ENCODE measurements at places on chromosomes 3 and 15.

DNA sequence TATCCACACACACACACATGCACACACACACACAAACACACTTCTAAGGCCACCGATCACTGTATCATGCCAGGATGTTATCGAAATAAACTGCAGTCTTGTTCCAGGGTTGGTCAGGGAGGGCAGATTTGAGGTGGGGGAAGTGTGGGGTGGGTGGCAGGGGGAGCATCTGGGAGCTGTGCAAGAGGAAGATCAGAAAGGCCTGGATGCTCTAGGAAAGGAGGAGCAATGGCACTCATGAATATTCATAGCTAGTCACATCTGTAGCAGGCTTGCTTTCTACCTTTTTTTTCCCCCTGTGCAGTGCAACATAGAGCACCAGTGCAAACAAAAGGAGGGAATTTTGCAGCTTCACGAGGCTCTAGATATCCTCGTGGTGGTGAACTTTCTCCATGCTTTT is 84.9 kb downstream of the MEIS2 start:
- no peak for DNase-seq

DNA sequence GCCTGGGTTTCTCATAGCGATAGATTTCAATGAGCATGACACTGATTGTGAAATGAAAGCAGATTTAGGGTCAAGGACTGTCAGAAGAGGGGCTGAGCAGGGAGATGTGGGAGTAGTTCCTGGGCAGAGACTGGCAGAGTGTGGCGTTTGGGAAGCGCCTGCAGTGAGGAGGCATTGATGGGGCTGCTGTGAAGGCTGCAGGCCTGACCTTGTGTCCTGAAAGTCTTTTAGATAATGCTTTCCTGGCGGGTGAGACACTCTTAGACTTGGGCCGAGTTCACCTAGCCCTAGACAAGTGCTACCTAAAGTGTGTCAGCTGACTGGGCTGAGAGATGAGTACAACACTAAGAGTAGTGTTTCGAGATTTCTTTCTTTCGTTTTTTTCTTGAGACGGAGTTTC is 20.7 kb downstream of the USP13 start:
- DNase-seq = no peak

DNA sequence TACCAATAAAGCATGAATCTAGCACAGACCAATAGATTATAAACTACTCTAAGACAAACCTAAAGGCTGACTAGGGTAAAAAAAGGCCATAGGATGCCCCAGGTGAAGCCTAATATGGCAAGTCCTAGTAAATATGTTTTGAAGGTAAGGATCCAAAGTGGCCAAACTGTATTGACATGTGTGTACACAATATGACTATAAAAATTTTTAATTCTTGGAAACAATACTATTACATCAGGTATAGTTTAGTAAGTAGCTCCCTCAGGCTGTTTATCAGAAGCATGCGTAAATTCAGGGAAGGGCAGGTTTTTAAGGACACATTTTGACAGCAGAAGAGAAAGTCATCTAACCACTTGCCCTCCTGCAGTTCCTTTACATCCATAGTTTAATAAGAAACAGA is 18.8 kb downstream of the GNB4 start:
- no peak for DNase-seq

GRCh38 chr15:47041301-47041700 is 676.0 kb upstream of the SEMA6D start:
- no peak for DNase-seq

- DNase-seq = no peak
Measured at GRCh38 chr3:57903124-57903890, 104.9 kb upstream of the FLNB start.

GRCh38 chr15:63763476-63764123 is 70.1 kb downstream of the HERC1 start:
- no peak for DNase-seq

DNA sequence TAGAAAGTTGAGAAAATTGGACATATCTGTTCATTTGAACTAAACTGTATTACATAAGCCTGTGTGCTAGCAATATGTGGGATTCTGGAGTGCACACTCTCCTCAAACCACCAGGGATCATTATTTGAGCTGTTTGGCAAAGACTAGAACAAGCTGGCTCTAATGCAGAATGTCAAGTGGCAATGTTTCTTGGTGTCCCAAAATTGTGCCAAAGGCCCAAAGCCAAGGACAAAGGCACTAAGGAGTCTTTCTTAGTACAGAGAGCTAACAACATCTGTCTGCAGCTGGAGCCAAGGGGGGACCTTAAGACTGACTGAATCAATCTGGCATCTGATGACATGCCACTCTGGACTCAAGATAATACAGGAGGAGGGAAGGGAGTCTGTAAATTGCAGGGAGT is 76.7 kb upstream of the STRIT1 start:
- DNase-seq = no peak

GRCh38 chr3:114147251-114147650 is 31.6 kb downstream of the DRD3 start:
- no peak for DNase-seq

- no peak for DNase-seq
Measured at GRCh38 chr15:31342781-31343626, 16.4 kb downstream of the KLF13 start.

DNA sequence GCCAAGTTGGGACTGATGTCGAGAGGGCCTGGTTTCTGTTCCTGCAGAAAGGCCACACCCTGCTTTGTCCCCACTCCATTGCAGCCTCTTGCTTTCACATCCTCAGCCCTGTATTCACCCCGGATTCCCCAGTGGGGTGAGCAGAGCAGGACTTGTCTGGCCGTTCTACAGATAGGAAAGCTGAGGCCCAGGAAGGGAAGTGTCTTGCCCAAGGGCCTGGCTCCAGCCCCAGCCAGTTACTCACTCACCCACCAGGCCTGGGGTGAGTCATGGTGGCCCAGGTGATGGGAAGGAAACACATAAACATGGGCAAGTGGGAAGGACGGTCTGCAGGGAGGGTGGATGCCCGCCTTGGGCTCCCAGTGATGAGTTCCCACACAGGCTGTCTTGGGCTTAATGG is 6.1 kb upstream of the DUSP7 start:
- peak; percentile 38 for DNase-seq

GRCh38 chr15:66842710-66843441 is 140.8 kb downstream of the SMAD6 start:
- DNase-seq = no peak

- DNase-seq = no peak
Measured at GRCh38 chr3:4995500-4996053, 16.3 kb downstream of the BHLHE40 start.

- no peak for DNase-seq
Measured at GRCh38 chr3:183182732-183183610, 20.4 kb upstream of the LAMP3 start.

- DNase-seq = no peak
Measured at GRCh38 chr3:53016236-53016635, 29.6 kb downstream of the SFMBT1 start.

- no peak for DNase-seq
Measured at GRCh38 chr3:77563012-77563411, 523.1 kb downstream of the ROBO2 start.

GRCh38 chr3:150703299-150703755 is 393 bp downstream of the ERICH6 start:
- no peak for DNase-seq

DNA sequence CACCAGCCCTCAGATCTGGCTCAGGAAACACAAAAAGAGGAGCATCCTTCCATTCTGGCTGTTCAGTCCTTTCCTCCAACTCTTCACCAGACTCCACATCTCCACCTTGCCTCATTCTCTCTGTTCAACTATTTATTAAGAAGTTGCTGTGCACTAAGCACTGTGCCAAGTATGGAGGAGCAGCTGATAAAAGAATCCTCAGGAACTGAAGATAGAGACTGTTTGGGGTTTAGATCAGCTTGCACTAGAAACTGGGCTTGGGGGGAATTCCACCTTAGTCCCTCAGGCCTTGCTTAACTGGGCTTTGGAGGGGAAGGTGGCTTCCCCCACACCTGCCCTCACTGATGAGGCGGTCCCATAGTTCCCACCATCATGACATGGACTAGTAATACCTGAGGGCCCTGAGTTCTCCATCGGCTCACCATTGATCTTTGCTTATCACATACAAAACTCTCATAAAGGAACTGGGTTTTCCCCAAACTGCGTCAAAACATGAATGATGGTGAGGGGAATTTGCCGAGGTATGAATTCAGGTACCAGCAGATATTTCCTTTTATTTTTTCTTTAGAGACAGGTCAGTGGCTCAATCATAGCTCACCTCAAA is 1.7 kb upstream of the CCR8 start:
- DNase-seq = peak; percentile 39

DNA sequence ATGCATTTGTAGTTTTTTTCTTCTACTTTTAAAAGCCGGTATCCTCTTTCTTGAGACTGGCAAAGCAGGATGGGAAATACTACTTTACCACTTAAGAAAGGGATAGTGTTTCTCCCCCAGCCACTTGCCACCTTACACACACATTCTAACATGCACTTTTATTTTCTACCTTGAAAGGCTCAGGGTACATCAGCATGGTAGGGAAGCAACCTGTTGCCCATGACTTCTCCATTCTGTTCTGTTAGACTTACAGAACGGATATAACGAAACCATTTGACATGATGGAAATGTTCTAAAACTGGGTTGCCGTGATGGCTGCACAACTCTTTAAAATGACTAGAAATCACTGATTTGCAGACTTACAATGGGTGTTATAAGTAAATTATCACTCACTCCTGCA is 405.5 kb downstream of the SHQ1 start:
- DNase-seq = no peak

DNA sequence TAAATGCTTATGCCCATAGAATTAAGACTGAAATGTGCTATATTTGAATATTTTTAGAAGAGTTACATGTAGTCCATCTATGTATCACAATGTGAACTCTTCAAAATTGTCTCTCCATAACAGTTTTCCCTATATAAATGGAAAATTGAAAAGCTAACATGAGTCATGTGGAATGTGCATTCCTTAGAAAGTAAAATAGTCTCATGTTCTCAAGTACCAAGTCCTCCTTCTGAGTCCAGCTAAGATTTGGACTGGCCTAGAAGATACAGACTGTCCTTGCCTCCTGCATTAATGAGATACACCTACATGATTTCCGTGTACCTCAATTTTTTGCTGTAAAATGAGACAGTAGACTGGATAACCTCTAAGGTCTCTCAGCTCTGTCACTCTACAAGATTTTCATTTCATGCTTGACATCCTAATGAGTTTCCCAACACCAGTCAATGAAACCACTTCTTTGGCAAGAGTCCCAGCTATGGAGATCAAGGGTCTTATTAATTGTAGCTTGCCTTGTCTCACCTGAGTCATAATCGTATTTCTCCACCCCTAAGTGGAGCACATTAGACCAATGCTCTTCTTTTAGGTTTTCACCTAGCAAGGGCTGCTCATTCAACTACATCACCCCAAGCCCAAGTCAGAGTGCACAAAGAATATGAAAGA is 350.6 kb upstream of the IL12A start:
- DNase-seq = no peak

- DNase-seq = no peak
Measured at GRCh38 chr3:150129166-150129565, 158.5 kb upstream of the PFN2 start.

- no peak for DNase-seq
Measured at GRCh38 chr3:141255137-141255845, 23.7 kb downstream of the PXYLP1 start.

- no peak for DNase-seq
Measured at GRCh38 chr3:140341203-140341602, 336.7 kb upstream of the TRIM42 start.

GRCh38 chr3:21795152-21795837 is 44.3 kb upstream of the ZNF385D start:
- DNase-seq = no peak

DNA sequence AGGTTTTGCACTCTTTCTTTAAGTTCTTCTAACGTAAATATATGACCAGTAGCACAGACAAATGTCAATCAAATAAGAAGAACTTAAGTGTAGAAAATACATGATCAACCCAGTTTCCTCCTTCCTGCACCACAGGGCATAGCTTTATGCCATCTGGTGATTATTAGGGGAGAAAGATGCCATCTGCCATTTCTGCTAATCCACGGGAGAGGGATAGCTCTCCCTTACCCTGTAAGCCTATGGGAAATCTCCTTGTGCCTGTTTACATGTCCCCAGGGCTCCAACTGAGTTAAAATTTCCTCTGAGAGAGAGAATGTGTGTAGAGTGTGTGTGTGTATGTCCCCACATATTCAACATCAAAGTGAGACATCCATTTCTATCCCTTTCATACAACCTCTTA is 135.9 kb downstream of the RSL24D1 start:
- no peak for DNase-seq

DNA sequence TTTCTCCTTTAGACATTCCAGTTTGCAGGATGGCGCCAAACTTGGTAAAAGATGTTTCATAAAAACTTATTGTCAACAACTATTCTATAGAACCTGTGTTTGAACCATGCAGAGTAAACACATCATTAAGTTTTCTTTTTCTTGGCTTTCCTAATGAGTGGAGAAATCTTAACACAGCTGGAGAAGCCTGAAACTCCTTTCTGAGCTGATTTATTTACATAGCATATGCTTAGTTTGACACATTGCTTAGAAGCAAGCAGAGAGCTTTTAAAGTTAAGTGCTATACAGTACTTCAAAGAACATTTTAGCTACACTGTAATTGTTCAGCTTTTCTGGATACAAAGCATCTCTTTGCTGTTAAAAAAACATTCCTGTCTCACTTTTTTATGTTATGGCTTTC is 61.0 kb upstream of the PAQR5 start:
- no peak for DNase-seq

GRCh38 chr3:19267040-19267439 is 118.7 kb downstream of the KCNH8 start:
- DNase-seq = no peak

GRCh38 chr15:70152070-70152480 is 54.4 kb upstream of the TLE3 start:
- DNase-seq = no peak

- DNase-seq = no peak
Measured at GRCh38 chr3:30520699-30521098, 85.7 kb upstream of the TGFBR2 start.

DNA sequence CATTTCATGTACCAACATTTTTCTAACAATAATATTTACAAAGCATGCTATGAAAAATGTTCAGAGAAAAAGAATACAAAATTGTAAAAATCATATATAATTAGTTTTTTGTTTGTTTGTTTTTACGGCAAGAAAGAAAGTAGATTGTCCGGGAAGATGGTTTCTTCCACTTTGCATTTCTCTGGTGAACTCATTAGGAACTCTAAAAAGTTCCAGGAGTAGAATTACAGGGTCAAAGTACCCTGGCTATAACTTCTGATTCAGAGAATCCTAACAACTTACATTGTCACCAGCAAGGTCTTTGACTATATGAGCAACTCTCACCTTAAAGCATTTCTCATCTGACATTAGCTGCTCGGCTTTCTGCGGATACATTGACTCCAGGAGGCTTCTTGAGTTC is 196.7 kb downstream of the PDE8A start:
- DNase-seq = no peak
